ENCODE measurements at places on chromosomes 7 and 10.

- DNase-seq = no peak
Measured at GRCh38 chr10:97584798-97585438, 729 bp downstream of the HOGA1 start.

DNA sequence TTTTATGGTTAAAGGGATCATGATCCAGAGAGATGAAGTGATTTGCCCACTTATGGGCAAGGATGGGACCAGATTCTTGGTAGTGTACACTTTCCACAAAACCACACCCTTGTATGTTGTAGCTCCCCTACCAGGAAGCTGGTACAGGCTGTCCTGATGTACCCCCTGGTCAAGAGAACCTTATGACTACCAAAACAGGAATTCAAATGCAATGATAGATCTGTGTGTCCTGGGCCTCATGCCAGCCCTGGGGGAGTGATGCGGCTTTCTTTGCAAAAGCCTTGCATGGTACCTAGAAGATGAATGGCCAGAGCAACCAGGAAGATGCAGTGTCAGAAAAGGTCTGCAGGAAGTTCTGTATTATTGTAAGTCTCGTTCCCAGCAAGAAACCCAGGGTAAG lies 94.9 kb upstream of the AGK start:
- no peak for DNase-seq

DNA sequence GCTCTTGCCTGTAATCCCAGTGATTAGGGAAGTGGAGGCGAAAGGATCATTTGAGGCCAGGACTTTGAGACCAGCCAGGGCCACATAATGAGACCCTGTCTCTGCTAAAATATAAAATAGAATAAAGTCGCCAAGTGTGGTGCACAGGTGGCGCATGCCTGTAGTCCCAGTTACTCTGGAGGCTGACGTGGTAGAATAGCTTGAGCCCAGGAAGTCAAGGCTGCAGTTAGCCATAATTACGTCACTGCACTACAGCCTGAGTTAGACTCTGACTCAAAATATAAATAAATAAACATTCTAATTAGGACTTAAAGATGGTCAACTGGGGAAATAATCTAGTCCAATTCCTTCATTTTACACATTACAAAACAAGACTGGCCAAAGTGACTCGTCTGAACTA lies 768 bp downstream of the CHCHD2 start:
- no peak for DNase-seq

GRCh38 chr10:22693371-22693784 lies 21.0 kb downstream of the PIP4K2A start:
- DNase-seq = no peak

- DNase-seq = no peak
Measured at GRCh38 chr7:133115596-133115995, 33.7 kb upstream of the CHCHD3 start.
